NCI-H1417 treated with DMSO at 0.1 percent for 48 hours (cell line): ENCODE measurements at places on chromosomes 13 and 19.
A peak's percentile ranks its signal among the peaks of the same experiment; 100 is the strongest.

- no peak for DNase-seq
Measured at GRCh38 chr19:6663236-6664201, 6.4 kb downstream of the TNFSF14 start.

DNA sequence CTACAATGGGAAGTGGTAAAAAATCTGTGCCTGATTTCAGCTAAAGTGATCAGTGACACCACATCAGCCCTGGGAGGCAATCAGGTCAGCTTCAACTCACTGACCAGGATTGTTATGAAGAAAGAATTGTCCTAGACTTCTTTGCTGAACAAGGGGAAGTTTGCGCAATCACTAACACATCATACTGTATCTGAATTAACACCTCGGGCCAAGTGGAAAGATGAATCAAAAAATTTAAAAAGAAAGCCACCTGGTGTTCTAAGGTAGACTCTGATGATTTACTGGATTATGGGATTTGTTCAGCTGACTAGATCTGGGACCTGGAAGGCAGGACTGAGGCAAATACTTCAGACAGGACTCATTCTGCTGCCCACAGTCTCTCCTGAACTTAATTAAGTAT is 161.8 kb downstream of the DIAPH3 start:
- no peak for DNase-seq

- no peak for DNase-seq
Measured at GRCh38 chr13:82467626-82468025, 1414.6 kb downstream of the SLITRK1 start.

- DNase-seq = peak; percentile 80
Measured at GRCh38 chr19:11505032-11505503, 571 bp downstream of the ZNF653 start.

- DNase-seq = no peak
Measured at GRCh38 chr13:94703721-94704314, 8.5 kb downstream of the SOX21 start.

DNA sequence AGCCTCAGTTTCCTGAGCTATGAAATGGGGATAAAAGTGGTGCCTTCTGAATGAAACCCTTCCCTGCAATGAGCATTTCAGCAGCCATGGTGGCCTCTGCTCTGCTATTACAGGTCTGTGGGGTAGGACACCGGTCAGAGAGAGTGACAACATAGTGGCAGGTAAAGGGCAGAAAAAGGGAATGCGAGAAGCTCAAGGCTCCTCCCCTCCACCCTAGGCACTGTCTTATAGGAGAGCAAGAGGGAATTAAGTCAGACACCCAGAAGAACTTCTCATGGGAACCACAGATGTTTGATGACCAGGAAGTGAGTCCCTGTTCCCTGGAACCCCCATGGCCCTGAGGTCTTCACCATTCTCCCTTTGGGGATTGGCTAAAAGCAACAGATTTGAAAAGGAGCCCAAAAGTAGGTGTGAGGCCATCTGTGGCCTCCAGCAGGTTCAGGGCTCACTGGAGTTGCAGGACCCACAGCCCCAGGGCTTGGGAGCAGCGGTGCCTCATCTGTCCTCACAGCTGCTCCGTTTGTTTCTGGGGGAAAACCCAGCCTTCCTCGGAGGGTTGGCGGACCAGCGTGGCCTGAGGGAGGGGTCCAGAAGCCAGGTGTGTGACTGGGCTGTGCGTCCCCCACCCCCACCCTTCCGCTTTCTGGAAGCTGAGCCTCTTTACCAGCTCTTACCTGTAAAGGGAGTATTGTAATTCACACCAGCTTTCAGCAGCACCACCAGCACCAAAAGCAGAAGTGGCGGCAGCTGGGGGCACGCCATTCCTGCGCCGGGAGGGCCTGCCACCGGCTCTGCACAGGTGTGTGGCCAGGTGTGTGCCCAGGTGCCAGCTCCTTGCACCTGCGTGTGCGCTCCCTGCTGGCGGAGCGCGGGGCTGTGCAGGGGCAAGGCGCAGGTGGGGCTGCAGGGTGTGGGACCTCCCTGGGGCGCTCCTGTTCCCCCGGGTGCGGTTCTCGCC is 19.4 kb downstream of the IQCN start:
- no peak for DNase-seq

- DNase-seq = no peak
Measured at GRCh38 chr13:36151591-36151990, 20.4 kb upstream of the DCLK1 start.

DNA sequence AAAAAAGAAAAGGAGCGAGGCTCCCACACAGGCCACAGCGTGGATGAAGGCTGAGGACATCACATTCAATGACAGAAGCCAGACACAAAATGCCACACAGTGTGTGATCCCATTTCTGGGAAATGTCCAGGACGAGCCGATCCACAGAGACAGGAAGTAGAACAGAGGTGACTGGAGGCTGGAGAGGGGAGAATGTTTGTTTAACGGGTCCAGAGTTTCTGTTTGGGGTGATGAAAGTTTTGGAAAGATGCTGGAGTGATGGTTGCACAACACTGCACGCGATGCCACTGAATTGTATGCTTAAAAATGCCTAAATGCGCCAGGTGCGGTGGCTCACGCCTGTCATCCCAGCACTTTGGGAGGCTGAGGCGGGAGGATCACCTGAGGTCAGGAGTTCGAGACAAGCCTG is 650 bp upstream of the FUT5 start:
- no peak for DNase-seq

DNA sequence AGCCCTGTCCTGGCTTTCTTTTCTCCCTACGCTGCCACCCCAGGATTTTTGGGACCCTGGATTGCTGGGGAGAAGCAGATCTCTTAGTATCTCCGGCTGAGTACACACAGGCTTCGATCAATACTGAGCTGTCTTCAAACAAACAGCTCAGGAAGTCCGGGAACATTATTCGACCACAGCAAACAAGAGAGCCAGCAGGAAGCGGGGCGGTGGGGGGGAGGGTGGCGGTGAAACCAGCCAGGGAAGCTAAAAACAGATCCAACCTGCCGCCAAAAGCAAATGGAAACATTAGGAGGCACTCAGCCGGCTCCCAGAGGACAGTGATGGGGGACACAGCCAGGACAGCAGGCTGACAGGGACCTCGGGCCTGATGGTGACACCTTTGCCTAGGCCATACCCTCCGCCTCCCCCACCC is 12.2 kb upstream of the BCAM start:
- DNase-seq = no peak

GRCh38 chr13:101291646-101292515 is 124.4 kb downstream of the NALCN start:
- no peak for DNase-seq
